Lower lobe of right lung (tissue), 2 donors: ENCODE measurements at places on chromosomes 3 and 15. TPM values are rescaled to one million over a fixed set of nuclear protein-coding genes. Genes with fewer than 3 reads are reported as not detected.

The SPTSSB gene
- total RNA-seq = not detected

The ZNF774 gene
- 5.5 TPM for total RNA-seq

The MST1 gene
- 17.5 TPM for total RNA-seq

The FGD5 gene
- 85.0 TPM for total RNA-seq

The RTP1 gene
- not detected for total RNA-seq

The CDHR4 gene
- 9.6 TPM for total RNA-seq

The MOBP gene
- 0.18 TPM for total RNA-seq

The HYKK gene
- 4.1 TPM for total RNA-seq

The MBD4 gene
- 38.8 TPM for total RNA-seq

The ALPK3 gene
- 14.0 TPM for total RNA-seq

The GREM1 gene
- total RNA-seq = 3.1 TPM

The FILIP1L gene
- total RNA-seq = 25.0 TPM

The PLSCR5 gene
- total RNA-seq = not detected

The ETV5 gene
- total RNA-seq = 65.5 TPM

The FAM107A gene
- 74.5 TPM for total RNA-seq

The ZNF80 gene
- total RNA-seq = not detected

The LARP6 gene
- total RNA-seq = 7.5 TPM

The CLDN18 gene
- 162 TPM for total RNA-seq

The SOX14 gene
- total RNA-seq = not detected
